Left forelimb (tissue), 1 donor: ENCODE measurements at places on chromosomes 12 and 14.
A peak's percentile ranks its signal among the peaks of the same experiment; 100 is the strongest.

GRCh38 chr12:19547271-19547671, 108.0 kb downstream of the AEBP2 start:
- no peak for DNase-seq

GRCh38 chr12:110543252-110543959, 39.7 kb downstream of the PPTC7 start:
- peak; percentile 69 for DNase-seq

DNA sequence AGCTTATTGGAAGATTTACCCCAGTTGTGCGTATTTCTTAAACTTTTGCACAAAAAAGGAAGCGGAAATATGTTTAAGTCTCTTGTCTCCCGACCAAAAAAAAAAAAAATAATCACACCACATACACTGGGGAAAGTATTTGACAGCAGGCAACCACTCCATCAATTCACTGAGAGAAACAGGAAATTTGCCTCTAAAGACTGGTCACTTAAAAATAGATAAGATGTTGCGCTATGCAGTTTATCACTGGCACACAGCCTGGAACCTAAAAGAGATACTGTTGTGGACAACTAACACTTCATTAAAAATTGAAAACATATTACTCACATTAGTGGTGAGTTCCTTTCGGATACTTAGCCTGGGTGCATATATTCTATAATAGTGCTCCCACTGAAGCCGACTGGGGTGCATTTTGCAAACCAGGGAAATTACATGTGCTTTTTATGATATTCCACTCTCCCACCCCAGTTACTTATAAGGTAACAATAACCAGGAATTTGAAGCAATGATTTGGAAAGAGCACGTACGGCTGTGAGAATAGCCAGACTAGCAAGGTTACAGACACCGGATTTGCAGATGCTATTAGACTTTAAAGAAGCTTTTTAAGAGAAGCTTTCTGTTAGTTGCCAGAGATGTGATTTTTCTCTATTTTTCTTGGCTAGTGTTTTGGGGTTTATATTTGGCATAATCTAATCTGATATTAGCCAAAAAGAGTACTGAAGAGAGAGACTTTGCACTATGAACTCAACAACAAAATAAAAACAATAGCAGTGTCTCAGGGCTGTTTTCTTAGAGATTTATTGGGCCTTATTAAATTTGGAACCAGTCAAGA, 311.5 kb downstream of the NOVA1 start:
- DNase-seq: no peak

GRCh38 chr14:52458721-52459085, 93.6 kb downstream of the TXNDC16 start:
- DNase-seq: no peak

GRCh38 chr12:13536219-13536910, 339.8 kb downstream of the EMP1 start:
- DNase-seq: no peak

- no peak for DNase-seq
Measured at GRCh38 chr12:11746940-11747716, 97.7 kb downstream of the ETV6 start.

- no peak for DNase-seq
Measured at GRCh38 chr12:76560086-76560491, 518 bp upstream of the OSBPL8 start.

DNA sequence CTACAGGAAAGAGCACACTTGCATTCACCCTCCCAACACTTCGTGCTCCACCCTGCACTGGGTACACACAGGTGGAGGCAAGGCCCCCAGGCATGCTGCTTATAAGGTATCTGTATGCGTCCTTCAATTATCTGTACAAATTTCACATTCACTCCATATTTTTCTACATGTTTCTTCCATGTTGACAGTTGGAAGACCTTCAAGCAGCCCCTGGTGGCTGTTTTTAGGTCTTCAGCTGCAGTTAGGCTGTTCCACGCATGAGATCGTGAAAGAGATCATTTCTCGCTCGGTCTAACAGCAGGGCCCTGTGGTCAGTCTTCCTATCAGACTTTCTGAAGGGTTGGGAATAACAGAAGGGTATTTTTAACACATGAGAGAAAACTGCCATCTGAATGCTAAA, 47.1 kb downstream of the PLXNC1 start:
- DNase-seq: no peak

GRCh38 chr12:15829949-15830348, 40.8 kb upstream of the EPS8 start:
- DNase-seq: no peak

DNA sequence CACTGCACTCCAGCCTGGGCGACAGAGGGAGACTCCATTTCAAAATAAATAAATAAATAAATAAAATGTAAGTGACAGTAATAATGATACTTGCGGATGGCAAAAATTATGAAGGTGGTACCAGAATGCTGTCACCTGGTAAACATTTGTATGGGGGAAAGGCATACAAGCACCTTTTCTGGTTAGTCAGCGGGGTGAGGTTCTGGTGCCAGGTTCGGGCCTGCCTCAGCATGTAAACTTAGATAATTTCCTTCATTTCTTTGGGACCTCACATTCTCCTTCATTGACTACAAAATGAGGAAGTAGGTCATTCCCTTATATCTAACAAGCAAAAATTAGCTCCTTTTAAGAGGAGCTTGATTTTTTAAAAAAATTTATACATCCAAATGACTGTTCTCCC, 10.8 kb downstream of the VTI1B start:
- DNase-seq: no peak

- DNase-seq: no peak
Measured at GRCh38 chr14:68945190-68945584, 33.9 kb downstream of the ACTN1 start.

- DNase-seq: no peak
Measured at GRCh38 chr12:68291396-68292036, 38.1 kb upstream of the IL22 start.

DNA sequence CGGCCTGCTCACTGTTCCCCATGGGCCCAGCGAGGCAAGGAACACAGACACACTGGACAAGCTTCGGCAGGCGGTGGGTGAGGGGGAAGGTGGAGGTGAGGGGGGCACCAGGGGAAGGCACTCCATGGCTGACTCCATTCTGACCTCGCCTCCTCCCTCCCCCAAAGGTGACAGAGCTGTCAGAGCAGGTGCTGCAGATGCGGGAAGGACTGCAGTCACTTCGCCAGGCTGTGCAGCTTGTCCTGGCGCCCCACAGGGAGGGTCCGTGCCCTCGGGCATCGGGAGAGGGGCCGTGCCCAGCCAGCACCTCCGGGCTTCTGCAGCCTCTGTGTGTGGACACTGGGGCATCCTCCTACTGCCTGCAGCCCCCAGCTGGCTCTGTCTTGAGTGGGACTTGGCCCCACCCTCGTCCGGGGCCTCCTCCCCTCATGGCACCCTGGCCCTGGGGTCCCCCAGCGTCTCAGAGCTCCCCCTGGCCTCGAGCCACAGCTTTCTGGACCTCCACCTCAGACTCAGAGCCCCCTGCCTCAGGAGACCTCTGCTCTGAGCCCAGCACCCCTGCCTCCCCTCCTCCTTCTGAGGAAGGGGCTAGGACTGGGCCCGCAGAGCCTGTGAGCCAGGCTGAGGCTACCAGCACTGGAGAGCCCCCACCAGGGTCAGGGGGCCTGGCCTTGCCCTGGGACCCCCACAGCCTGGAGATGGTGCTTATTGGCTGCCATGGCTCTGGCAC, 10.6 kb downstream of the MCRS1 start:
- DNase-seq: no peak

GRCh38 chr14:92847278-92847677, 53.2 kb downstream of the GOLGA5 start:
- DNase-seq: no peak

GRCh38 chr14:20412411-20412810, 890 bp downstream of the TEP1 start:
- no peak for DNase-seq

GRCh38 chr12:129862561-129863175, 41.2 kb downstream of the TMEM132D start:
- no peak for DNase-seq

DNA sequence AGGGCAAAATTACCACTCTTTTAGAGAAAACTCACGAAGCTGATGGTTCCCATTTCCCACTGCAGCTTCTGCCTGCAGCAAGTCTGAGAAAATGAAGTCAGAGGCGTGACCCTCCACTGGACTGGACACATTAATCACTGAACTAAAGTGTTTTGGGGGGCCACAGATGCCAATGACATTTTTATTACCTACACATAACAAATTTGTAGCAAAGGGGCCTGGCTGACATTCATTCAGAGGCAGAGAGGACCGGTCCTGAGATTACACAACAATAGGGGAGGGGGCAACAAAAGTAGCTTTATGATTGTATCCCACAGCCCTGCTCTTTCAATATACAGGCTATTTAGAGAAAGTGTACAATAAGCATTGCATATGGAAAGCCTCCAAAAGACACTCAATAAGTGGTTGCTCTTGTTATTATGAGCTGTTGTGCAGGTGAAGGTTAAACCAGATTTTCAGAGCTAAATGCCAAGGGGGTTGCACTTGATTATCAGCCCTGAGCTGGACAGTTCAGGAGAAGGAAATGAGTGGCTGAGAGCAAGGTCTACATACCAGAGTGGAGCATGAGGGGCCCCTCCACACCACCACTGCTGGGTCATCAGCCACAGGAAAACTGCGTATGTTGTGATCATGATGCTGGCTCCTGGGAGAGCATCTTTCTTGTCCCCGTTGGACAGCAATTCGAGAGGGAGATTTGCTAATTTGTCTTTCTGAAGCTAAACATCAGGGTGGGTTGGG, 41.5 kb upstream of the CCDC60 start:
- DNase-seq: no peak

DNA sequence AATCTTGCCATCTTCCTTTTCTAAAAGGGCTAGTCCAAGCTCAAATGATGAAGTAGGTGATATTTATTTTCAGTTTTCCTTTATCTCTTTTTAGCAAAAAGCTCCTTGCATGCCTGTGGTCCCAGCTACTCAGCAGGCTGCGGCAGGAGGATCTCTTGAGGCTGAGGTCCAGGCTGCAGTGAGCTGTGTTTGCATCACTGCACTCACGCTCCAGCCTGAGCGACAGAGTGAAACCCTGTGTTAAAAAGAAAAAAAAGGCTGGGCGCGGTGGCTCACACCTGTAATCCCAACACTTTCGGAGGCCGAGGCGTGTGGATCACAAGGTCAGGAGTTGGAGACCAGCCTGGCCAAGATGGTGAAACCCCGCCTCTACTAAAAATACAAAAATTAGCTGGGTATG, 5.0 kb downstream of the TMEM116 start:
- DNase-seq: no peak

GRCh38 chr12:19886639-19887064, 447.4 kb downstream of the AEBP2 start:
- DNase-seq: no peak

DNA sequence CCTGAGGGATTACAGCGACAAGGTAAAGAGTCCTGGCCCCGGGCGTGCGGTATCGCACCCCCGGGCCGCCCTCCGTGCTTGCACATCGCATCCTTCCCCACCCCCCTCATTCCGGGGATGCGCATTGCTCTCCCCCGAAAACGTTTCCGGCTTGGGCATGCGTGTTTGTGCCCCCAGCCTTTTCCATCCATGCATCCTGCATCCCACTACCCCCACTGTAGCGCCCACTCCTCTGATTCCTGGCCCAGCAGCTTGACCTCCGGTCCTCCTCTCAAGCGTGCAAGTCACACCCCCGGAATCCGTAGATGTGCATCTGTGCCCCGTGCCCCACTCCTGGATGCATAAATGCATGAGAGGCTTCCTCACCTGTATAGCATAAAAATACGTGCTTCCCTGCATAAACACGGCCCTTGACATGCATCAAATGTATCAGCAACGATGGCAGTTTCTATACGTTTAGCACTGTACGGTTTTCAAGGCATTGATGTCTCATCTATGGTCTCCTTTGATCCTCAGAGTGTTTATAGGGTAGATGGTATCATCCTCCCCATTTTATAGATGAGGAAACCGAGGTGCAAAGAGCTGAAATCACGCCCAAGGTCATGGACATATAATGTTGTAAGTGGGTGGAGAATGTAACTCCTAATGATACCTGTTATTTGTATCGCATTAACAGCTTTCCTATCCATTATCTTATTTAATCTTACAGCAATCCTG, 484 bp downstream of the RIC8B start:
- DNase-seq: no peak

DNA sequence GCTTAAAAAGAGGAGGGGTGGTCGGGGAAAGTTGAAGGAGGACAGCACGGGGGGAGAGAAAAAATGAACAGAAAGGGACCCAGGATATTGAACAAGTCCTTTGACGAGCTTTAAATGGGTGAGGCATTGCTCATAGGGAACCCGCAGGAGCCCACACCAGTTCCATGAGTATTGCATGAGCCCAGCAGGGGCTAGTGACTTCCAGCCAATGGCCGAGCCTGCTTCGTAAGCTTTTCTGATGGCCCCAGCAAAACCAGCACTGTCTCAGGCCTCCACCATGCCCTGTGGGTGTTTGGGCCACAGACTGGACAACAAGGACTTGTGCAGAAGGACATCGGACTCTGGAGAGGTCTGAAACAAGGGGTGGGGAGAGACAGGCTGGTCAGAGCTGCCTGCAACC, 109.5 kb downstream of the ZFP36L1 start:
- no peak for DNase-seq

GRCh38 chr14:74476107-74476506, 17.0 kb downstream of the NPC2 start:
- no peak for DNase-seq

DNA sequence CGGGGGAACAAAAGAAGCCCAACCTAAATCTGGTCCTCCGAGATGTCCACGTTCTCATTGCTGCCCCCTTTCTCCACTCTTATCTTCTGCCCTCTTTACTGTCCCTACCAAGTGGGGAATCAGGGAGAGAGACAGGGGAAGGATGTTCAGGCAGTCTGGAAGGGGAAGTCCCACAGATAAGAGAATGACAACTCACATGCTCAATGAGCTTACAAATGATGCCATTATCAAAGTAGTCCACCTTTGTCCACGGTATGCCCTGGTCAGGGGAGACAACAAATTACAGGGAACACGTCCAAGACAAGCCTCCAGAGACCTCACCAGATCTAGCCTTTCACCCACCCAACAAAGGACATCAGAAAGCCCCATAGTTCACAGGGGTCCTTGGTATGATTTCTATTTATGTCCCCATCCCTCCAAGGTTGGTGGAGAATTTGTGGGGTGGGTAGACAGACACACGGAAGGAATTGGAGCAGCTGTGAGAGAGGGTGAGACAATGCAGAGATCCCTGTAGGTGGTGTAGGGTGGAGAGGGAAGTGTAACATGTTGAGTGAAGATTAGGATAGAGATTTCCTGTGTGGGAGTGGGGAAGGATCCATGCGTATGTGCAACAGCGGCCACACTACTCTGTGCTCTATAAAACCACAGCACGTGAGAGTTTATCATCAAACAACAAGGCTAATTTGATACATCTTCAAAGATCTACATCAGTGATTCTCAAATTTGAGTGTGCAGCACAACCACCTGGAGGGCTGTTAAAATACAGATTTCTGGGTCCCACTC, 10.7 kb downstream of the MYO1A start:
- no peak for DNase-seq

- DNase-seq: no peak
Measured at GRCh38 chr12:84811291-84811690, 101.3 kb downstream of the SLC6A15 start.
